ENCODE measurements at places on chromosomes 13 and 19.

DNA sequence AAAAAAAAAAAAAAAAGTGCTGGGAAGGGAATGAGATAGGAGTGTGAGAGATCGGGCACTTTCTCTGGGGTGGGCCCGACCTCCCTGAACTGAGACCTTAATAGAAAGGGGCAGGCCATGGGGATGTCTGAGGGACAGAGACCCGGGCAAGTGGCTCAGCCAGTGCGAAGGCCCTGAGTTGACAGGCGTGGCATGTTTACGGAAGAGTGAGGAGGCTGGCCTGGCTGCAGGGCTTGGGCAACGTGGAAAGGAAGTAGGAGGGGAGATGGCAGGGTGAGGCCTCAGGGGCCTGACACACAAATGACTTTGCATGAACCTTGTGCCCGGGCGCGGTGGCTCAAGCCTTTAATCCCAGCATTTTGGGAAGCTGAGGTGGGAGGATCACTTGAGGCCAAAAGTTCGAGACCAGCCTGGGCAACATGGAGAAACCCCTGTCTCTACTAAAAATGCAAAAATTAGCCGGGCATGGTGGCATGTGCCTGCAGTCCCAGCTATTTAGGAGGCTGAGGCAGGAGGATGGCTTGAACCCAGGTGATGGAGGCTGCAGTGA lies 13.9 kb downstream of the FCHO1 start:
- no peak for DNase-seq

GRCh38 chr13:20391597-20392452 lies 133.8 kb downstream of the CRYL1 start:
- no peak for DNase-seq

DNA sequence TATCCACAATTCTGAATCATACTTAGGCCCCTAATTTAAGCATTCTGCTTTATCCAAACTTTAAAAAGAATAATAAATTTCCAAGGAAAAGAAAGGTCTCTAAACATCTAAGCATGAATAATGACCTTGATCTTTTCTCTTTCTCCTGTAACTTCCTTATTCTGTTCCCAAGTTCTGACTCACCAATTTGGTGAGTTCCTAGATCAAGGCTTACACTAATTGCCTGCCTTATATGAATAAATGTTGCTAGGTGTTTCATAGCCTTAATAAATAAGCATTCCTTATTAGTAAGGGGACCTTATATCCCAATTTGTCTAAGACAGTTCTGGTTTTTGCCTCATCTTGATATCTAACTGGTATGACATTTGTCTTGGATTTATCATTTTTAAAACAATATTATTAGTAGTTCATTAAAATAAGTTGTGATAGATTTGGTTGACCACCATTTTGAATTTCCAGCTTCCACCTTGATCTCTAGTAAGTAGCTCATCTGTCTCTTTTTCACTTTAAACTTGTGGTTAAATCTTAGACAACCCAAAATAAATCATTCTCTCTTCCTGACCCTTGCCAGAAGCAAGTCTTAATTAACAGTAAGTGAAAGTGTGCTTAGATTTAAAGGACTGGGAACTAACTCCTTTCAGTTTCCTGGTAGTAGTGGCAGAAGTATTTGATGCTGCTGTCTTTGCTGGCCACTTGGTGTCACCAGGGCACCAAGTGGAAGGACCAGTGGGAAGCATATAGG lies 121.2 kb upstream of the MLNR start:
- peak; percentile 52 for DNase-seq

DNA sequence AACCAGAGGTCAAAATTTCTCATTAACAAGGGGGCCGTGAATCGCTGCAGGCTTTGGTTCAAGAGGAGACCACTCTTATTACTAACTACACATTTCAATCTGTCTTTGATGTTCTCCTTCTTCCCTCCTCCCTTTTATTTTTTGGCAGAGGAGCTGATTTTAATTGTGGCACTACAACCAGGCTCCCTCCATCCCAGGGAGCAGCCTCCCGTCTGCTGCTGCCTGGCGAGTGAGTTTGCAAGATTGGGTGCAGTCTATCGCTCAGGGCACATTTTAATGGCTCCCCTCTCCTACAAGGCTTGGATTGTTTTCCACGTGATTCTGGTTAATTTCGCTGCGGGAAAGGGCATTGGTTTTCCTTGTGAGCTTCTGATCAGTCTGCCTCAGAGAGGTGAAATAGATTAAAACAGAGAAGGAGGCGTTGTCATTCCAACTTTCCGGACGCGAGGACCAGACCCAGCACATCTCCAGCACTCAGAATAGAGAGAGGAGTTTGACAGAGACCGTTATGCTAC lies 81.4 kb downstream of the KCTD15 start:
- DNase-seq, result no peak

DNA sequence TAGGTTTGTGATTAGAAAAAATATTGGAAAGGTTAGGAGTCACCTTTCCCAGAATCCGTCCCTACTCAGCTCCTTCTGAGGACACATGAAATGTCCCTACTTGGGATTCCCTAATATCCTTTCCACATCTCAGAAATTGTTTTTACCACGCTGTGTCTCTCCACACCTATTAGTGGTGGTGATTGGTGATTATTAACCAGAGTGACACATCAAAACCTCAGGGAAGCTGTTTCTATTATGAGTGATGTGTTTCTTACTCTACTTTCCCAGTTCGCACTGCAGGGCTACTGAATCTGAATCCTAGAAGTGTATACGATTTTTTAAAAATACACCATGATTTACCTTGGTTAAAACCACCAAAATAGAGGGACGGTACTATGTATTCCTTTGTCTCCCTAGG lies 460.8 kb downstream of the TBC1D4 start:
- no peak for DNase-seq

Data from EH (cell line).